ENCODE measurements at places on chromosomes 6 and 20. TPM values are rescaled to one million over a fixed set of nuclear protein-coding genes. Genes with fewer than 3 reads are reported as not detected.

- DNase-seq: no peak
- no peak overlapping the region for H3K27ac ChIP-seq
- no peaks in the 10 kb centered on the region for H3K4me1 ChIP-seq
- H3K4me3 ChIP-seq: no peak overlapping the region
These were observed 103.5 kb downstream of the MAP7 start for GRCh38 chr6:136446579-136447187.

GRCh38 chr6:146200176-146200575, 171.3 kb downstream of the GRM1 start:
- H3K36me3 ChIP-seq: no peaks in the 10 kb centered on the region
- H3K27ac ChIP-seq: no peak overlapping the region
- H3K27me3 ChIP-seq: no peaks in the 10 kb centered on the region
- no peak overlapping the region for H3K4me3 ChIP-seq

VGLL2 gene
- not detected for total RNA-seq

NMBR gene
- not detected for total RNA-seq

PRL gene
- 0.82 TPM for total RNA-seq

PLAGL1 gene
- total RNA-seq: 5.0 TPM

FOXF2 gene
- total RNA-seq: not detected

Measured in T-cell (primary cell).